Esophagus muscularis mucosa (tissue), 4 donors: ENCODE measurements at places on chromosomes 6 and 20. TPM values are rescaled to one million over a fixed set of nuclear protein-coding genes. Genes with fewer than 3 reads are reported as not detected.
A peak's percentile ranks its signal among the peaks of the same experiment; 100 is the strongest.

- no peak for DNase-seq
- no peak overlapping the region for H3K27ac ChIP-seq
- peaks cover 2% of the 10 kb centered on the region for H3K4me1 ChIP-seq
- no peak overlapping the region for H3K4me3 ChIP-seq
- no peaks in the 10 kb centered on the region for H3K27me3 ChIP-seq
- no peaks in the 10 kb centered on the region for H3K36me3 ChIP-seq
These were observed 18.2 kb downstream of the DSE start for GRCh38 chr6:116388924-116389323.

DNA sequence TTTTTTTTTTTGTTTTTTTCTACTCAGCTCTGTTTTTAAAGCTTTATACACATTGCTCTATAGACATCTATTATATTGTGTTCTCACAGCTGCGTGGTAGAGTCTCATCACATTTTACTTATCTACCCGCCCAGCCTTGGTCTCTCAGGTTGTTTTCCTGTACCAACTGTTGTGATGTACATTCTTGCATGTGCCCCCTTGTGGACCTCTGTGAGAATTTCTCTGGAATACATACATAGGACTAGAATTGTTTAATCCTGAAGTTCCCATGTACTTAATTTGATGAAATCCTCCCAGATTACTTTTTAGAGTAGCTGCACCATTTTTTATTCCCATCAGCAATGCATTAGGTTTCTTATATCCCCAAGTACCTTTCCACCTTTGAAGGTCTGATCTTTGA lies 40.4 kb upstream of the TINAG start:
- H3K4me1 ChIP-seq: no peaks in the 10 kb centered on the region
- no peaks in the 10 kb centered on the region for H3K36me3 ChIP-seq
- no peak overlapping the region for H3K4me3 ChIP-seq
- no peaks in the 10 kb centered on the region for H3K27me3 ChIP-seq

GRCh38 chr6:115001731-115002350 lies 659.0 kb upstream of the HS3ST5 start:
- H3K4me3 ChIP-seq: no peak overlapping the region
- H3K36me3 ChIP-seq: no peaks in the 10 kb centered on the region
- H3K27ac ChIP-seq: no peak overlapping the region
- H3K27me3 ChIP-seq: no peaks in the 10 kb centered on the region

GRCh38 chr20:35791821-35792220 lies 20.0 kb downstream of the PHF20 start:
- H3K4me3 ChIP-seq: no peak overlapping the region
- peaks cover 8% of the 10 kb centered on the region for H3K36me3 ChIP-seq
- peaks cover 9% of the 10 kb centered on the region for H3K4me1 ChIP-seq
- H3K27ac ChIP-seq: peak overlapping the region; percentile 28
- H3K27me3 ChIP-seq: no peaks in the 10 kb centered on the region
- DNase-seq: no peak

- H3K4me3 ChIP-seq: no peak overlapping the region
- H3K36me3 ChIP-seq: no peaks in the 10 kb centered on the region
- no peak overlapping the region for H3K27ac ChIP-seq
These were observed 18.5 kb upstream of the WFDC10A start for GRCh38 chr20:45611054-45611453.

The ZNF165 gene
- total RNA-seq: 0.83 TPM

The GNL1 gene
- total RNA-seq: 53.5 TPM

DNA sequence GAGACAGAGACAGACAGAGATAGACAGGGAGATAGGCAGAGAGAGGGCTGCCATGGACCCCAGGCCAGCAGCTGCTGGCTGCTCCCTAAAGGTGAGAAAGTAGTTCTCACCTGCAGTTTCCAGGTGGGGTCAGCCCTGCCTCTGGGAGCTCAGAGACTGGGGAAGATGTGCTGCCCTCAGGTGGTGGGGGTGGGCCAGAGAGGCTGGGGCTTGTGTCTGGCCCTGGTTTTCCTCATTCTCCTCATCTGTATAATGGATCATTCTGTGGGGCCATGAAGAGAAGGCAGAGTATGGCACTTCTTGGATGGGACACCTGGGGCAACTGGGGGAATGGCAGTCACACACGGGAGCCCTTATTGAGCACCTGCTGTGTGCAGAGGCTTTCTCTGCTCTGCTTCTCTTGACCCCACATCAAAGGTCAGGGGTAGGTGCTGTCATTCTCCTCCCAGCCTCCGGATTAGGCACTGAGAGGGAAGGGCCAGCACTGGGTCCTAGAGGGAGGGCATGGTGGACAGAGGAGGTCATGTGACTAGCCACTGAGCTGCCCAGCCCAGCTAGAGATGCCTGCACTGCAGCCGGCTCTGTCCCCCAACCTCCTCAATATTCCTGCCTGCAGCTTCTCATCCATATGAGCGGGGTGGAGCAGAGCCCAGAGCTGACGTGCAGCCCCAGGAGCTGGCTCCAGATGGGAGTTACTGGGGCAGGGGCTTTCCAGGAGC lies 4.1 kb downstream of the ANGPT4 start:
- no peaks in the 10 kb centered on the region for H3K27me3 ChIP-seq
- H3K27ac ChIP-seq: no peak overlapping the region
- H3K36me3 ChIP-seq: no peaks in the 10 kb centered on the region
- H3K4me1 ChIP-seq: peaks cover 9% of the 10 kb centered on the region

- no peaks in the 10 kb centered on the region for H3K36me3 ChIP-seq
- H3K4me1 ChIP-seq: no peaks in the 10 kb centered on the region
- no peak overlapping the region for H3K27ac ChIP-seq
- DNase-seq: no peak
- no peak overlapping the region for H3K4me3 ChIP-seq
These were observed 229.4 kb downstream of the FNDC1 start for GRCh38 chr6:159398633-159399032.

DNA sequence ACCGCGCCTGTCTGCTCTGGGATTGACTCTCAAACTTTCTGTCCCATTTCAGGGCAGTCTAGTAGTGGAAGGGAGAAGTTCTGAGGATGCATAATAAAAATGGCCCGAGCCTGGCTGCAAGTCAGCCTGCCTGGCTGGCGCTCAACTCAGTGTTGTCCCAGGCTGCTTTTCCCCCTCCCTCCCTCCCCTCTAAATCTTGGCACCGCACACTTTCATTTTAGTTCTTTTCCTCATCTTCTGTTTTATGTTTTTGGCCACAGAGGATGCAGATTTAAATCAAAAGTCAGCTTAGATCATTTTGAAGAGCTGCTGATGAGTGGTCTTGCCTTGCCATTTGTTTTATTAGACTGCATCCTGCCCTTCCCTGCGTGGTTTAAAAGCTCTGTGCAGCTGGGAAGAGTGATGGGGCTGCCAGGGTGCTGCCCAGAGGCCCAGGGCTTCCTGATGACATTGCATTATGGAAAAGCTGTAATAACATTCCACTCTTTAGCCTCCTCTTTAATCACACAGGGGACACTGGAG lies 6.5 kb upstream of the UQCC2 start:
- H3K27ac ChIP-seq: no peak overlapping the region
- H3K36me3 ChIP-seq: peaks cover 15% of the 10 kb centered on the region
- no peak overlapping the region for H3K4me3 ChIP-seq
- no peaks in the 10 kb centered on the region for H3K27me3 ChIP-seq
- H3K4me1 ChIP-seq: peaks cover 8% of the 10 kb centered on the region
